Right forelimb (tissue), 1 donor: ENCODE measurements at places on chromosomes 5 and 9.

GRCh38 chr9:96048104-96048955 lies 172.8 kb downstream of the ERCC6L2 start:
- DNase-seq = peak; percentile 77

- DNase-seq = peak; percentile 70
Measured at GRCh38 chr5:40680741-40681362, 1.1 kb downstream of the PTGER4 start.

DNA sequence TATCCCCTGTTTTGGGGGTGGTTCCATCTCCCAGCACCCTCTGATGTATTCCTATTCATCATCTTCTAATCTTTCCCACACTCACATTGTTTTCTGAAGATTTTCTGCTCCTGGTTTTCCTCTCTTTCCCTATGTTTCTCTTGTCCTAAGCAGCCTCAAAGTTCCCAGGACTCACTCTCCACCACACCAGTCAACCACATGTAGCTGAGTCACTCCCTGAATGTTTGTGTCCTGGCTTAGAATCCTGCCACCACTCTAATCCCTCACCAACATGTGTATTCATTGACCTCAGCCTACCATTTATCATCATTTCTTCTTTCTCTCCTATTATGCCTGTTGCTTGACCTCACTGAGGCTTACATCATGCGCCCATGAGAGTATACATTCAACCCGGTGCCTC lies 282.4 kb upstream of the ADAMTS16 start:
- DNase-seq = no peak

DNA sequence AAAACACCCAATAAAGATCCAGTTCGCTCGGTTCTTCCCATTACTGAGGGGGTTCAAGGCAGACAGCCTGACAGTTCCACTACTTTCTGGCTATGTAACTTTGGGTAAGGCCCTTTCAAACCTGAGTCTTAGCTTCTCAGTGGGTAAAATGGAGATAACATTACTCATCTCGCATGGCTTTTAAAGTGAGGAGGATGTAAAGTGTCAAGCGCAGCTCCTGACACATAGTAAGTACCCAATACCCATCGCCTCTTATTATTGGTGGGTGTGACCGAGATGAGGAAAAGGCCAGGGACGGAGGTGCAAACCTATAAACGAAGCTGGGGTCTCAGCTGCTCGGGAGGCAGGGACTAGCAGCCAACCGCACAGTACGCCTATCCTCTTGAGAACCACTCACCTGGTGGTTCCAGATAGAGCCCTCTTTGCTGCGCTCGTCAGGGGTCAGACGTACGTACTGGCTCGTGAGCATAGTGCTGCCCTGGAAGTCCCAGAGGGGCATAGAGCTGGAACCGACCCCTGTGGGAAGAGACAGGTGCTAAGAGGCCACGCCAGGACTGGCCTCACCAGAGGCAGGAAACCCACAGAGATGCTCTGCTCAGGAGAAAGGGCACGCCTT lies 584 bp downstream of the LMAN2 start:
- DNase-seq = no peak

DNA sequence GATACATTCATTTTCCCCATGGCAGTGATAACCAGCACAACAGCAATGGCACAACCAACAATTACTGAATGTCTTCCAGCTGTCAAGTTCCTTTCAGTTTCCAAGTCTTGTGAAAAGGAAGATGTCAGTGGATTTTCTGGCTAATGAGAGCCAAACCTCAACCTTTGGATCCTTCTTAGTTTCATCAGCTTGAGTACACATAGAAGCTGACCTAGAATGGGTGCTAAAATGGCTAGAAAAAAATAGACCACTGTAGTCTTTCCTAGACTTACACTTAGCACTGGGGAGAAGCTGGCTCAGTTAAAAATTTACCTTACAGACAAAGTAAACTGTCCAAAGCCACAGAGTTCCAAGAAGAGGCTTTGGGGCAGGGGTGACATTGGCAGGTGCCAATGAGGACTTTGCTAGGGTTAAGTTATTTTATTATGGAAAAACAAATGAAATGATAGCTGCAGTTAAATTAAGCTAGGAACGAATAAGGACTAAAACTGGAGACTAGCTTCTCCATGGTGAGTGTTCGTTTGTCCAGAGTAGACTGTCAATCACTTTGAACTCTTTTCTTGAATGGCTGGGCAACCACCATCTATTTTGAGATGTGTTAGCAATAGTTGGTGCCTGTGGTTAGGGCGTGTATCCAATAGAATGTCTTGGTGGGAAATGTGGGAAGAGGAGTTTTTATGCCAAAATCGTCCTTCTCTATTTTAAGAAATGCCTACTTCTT lies 25.9 kb upstream of the TXN start:
- no peak for DNase-seq

GRCh38 chr5:156971848-156972525 lies 9.0 kb upstream of the TIMD4 start:
- no peak for DNase-seq

DNA sequence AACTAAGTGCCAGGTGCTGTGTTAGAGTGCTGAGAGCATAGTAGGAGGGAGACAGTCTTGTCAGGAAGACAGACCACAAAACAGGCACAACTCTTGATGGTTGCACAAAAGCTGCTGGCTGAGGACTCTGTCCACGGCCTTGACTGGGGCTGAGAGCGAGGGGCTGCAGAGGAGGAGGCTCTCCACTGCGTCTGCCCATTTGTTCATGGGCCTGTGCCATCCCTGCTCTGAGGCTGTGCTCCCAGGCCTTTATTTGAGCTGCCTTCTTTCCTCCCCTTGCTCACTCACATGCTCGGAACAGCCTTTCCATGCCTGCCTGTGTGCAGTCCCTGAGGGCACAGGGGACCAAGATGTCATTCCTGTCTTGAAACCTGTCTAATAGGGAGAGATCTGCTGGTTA lies 147.8 kb downstream of the CACNA1B start:
- no peak for DNase-seq

GRCh38 chr9:134877541-134877940 lies 3.1 kb upstream of the FCN2 start:
- DNase-seq = peak; percentile 28

DNA sequence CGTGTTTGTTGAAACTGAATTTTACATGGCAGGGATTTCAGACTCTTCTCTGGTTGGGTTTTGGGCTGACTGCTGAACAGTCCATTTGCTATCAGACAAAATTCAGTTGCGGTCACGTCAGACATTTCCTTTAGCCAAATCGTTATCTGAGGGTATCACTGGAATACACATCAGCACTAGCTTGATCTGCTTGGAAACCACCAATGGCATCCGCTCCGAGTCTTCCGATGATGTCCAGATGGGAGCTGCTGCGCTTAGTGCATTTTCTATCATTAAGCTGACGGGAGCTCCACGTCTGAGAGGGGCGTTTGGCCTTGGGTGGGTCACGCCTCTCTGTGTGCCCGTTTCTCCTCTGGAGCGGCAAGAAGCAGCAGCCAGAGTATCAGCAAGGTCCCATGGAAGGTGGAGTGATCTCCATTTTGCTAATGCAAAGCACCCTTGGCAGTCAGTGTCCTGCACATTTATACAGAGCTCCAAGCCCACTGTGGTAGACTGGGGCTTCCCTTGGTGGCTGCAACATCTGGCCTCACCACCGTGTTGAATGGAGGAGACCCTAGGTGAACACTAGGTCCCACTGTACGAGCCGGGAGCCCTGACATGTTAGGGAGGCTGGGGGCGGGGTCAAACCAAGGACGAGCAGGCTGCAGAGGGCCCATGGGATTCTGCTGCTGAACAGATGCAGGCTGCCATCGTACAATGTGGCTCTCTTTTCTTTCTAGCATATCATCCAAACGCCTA lies 134.6 kb upstream of the PHYKPL start:
- DNase-seq = no peak

- no peak for DNase-seq
Measured at GRCh38 chr5:73523861-73524260, 25.6 kb downstream of the BTF3 start.

- DNase-seq = no peak
Measured at GRCh38 chr5:104178829-104179456, 616.4 kb upstream of the NUDT12 start.

DNA sequence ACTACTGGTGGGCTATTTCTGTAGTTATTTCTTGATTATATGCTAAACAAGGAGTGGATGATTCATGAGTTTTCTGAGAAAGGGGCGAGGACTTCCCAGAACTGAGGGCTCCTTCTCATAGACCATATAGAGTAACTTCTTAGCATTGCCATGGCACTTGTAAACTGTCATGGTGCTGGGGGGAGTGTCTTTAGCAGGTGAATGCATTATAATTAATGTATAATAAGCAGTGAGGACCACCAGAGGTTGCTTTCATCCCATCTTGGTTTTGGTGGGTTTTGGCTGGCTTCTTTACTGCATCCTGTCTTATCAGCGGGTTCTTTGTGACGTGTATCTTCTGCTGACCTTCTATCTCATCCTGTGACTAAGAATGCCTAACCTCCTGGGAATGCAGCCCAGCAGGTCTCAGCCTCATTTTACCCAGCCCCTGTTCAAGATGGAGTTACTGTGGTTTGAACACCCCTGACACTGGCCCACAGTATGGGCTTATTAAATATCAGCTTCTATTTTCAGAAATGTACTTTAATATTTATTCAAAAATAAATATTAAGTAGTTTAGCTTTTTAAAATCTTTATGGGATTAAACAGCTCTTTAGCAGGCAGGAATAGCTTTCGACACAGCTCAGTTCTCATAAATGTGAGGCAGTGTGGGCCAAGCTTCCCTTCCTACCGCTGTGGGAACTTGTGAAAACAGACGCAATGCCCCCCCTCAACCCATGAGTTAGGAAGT lies 44.4 kb downstream of the GALNT12 start:
- no peak for DNase-seq

- no peak for DNase-seq
Measured at GRCh38 chr9:129241725-129242124, 63.7 kb upstream of the IER5L start.

- DNase-seq = peak; percentile 62
Measured at GRCh38 chr9:109258481-109259302, 62.2 kb downstream of the EPB41L4B start.

DNA sequence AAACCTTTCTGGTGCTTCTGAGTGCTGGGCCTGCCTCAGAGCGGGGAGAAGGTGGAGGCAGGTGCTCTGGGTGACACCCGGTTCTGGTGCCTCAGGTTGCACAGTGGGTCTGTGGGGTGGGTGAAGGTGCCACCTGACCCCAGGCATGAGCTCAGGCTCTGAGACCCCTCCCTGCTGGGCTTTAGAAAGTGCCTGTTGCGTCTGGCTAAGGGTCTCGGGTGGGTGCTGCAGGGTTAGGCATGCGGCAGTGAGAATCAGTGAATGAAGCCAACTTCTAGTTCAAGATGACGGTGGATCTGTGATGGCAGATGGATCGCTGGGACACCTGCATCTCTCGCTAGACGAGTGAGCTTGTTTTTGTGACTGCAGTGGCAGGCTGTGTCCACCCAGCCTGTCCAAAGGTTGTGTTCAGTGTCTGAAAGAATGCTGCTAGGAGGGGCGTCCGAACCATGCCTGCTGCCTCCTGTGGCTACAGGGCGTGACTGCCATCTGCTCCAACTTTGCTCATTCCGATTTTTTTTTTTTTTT lies 5.0 kb downstream of the SQSTM1 start:
- DNase-seq = no peak

DNA sequence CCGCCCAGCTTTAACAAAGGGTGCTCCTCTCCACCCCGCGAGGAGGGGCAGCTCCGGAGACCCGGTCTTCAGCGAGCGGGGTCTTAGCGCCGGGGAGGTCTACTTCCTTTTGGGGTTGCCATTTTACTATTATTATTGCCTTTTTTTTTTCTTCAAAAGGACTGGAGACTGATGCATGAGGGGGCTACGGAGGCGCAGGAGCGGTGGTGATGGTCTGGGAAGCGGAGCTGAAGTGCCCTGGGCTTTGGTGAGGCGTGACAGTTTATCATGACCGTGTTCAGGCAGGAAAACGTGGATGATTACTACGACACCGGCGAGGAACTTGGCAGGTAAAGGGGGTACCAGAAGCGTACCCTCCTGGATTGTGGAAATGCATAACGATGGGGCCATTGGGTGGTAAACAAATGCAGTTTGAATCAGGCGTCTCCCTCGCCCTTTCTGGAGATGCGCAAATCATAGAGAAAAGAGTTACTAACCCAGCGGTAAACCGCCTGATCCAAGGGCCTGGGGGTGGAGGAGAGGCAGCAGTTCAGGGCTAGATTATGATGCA lies 1.2 kb downstream of the DAPK1 start:
- no peak for DNase-seq

- no peak for DNase-seq
Measured at GRCh38 chr9:91485006-91485405, 61.4 kb upstream of the NFIL3 start.
